ENCODE measurements at places on chromosomes 5 and 9. TPM values are rescaled to one million over a fixed set of nuclear protein-coding genes. Genes with fewer than 3 reads are reported as not detected.

TMEFF1 gene
- total RNA-seq = 0.26 TPM

LVRN gene
- total RNA-seq = 1.6 TPM

NIM1K gene
- 3.9 TPM for total RNA-seq

FOXD4L5 gene
- total RNA-seq = not detected

CAMK4 gene
- 0.11 TPM for total RNA-seq

KIF24 gene
- 2.1 TPM for total RNA-seq

RANBP17 gene
- total RNA-seq = 28.6 TPM

SLC36A2 gene
- not detected for total RNA-seq

PCDHB14 gene
- total RNA-seq = 3.8 TPM

LCN15 gene
- not detected for total RNA-seq

WNT8A gene
- not detected for total RNA-seq

RNF183 gene
- total RNA-seq = not detected

LHX3 gene
- total RNA-seq = not detected

CYLC2 gene
- total RNA-seq = not detected

CDX1 gene
- 0.22 TPM for total RNA-seq

SLC46A2 gene
- not detected for total RNA-seq

ADAMTSL2 gene
- total RNA-seq = 0.11 TPM

PHF24 gene
- 0.11 TPM for total RNA-seq
